Fibroblast of skin of left biceps (primary cell): ENCODE measurements at places on chromosomes 7 and 10.
A peak's percentile ranks its signal among the peaks of the same experiment; 100 is the strongest.

DNA sequence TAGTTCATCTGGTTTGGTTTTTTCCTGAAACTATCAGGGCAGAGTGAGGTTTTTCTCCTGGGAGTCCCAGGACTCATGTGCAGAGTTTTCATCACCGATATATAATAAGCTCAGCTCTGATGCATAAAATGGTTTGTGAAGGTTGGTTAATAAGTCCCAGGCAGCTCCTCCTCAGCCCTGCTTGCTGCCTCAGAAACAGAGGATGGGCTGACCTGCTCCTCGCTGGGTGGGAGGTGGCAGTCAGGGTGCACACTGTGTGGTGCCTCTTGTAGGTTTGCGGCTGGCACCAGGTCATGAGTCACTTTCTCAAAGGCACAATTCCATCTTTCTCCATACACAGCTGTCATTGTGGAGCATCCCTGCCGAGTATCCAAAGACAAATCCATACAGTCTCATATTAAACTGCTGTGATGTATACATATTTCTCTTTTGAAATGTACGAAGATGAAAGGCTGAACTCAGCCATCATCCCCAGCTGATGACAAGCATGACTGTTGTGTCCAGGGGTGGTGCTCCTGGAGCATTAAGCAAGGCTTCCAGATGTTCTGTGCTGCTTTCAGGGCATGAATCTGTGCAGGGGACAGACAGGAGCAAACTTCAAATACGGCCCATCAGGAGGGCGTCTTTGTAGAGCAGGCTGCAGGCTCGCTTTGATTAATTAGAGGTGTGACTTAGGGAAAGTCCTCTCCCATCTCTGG, 125.7 kb upstream of the NPS start:
- no peak for DNase-seq

- DNase-seq, result peak; percentile 46
These were observed 13.5 kb upstream of the BAMBI start for GRCh38 chr10:28663576-28664368.

DNA sequence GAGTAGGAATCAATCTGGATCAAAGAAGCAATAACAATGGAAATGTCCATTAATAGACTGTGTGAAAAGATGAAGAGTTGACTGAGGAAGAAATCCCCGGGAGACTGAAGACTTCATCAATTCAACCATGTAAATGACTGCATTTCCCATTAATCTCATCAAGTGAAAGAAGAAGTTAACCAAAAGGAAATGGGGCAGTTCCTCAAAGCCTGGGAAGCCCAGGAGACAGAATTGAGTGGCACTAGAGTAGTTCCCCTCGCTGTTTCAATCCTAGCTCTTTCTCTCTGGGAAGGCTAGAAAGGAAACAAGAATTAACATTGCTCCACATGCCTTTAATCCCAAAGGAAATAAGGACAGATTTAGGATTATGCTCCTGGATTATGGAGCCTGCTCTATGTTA, 4.8 kb upstream of the OR6V1 start:
- no peak for DNase-seq

- no peak for DNase-seq
These were observed 33.7 kb downstream of the CFAP58 start for GRCh38 chr10:104387130-104387888.

DNA sequence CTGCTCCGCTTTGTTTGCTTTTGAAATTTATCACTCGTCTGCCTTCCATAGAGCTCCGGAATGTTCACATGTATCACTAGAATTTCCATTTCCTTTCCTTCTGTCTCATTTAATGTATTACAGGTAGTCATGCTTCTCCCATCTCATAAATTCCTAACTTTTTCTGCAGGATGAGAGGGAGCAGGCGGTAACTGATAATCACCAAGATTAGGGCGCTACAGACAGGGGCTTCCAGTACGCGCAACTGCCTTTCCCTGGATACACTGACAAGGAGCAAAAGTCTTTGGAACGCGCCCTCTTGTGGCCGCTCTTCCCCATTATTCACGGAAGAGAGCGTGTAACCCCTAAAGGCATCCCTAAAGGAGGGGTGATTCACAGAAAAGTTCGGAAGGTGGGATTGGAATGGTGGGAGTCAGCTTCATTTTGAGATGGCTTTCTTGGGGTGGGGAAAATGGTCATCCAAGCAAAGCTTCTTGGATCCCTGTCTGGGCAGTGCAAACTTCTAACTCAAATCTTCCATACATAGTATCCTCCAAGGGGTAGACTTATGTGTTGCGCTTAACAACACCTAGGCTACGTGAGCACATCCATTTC, 6.5 kb downstream of the INHBA start:
- peak; percentile 70 for DNase-seq

DNA sequence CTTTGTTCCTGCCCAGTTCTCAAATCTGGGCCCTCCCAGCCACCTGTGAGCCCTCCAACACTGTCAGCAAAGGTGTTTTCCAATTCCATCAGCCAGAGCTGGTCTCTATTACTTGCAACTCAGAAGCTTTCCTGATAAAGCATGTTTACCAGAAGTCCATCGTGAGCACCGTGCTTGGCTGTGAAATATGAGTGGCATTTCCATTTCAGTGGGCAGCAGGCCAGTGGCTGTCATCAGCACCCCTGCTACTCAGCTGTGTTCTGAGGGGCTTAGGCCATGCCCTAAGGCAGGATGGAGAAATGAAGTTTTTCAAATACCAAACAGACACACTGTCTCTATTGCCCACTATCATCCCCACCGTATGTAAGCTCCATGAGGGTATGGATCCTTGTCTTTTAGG, 12.7 kb upstream of the BNIP3 start:
- no peak for DNase-seq

GRCh38 chr7:70602117-70602516, 529.8 kb upstream of the GALNT17 start:
- no peak for DNase-seq

- DNase-seq, result no peak
These were observed 8.6 kb downstream of the RAPGEF5 start for GRCh38 chr7:22348379-22348778.

GRCh38 chr10:23439452-23439960, 631 bp downstream of the OTUD1 start:
- no peak for DNase-seq

- DNase-seq, result no peak
These were observed 88.1 kb upstream of the CTBP2 start for GRCh38 chr10:125248489-125248888.

DNA sequence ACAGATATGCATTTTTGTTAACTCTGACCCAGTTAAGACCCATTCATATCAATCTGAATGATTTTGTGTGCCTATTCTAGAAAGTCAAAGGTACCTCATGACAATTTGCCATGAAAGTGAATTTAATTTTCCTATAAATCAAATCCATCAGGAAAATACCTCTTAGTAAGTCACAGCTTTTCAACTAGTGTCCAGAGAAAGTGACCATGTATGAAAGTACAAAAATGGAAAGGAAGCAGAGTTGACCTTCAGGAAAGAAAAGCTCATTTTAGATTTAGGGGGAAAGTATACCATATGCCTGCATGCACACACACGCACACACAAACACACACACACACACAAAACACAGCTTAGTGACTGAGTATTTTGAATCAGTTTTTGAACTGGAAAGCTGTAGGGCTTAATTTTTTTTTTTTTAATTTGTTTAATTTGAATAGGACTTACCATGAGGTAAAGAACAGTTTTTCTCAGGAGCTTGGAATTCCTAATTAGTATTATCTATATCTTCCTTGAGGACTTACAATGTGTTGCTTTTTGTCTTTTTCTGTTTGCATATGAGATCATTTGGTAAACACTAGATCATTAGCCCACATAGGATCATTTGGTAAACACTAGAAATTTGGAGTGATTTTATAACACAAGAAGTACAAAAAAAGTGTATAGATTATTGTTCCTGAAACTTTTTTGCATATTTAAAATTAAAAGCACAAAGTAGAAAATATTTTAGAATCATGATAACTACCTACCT, 61.6 kb downstream of the ZNF277 start:
- no peak for DNase-seq

GRCh38 chr10:69768386-69768785, 33.3 kb upstream of the COL13A1 start:
- no peak for DNase-seq

GRCh38 chr10:11425296-11425610, 186.2 kb downstream of the USP6NL start:
- no peak for DNase-seq

GRCh38 chr10:73843261-73843660, 31.1 kb downstream of the CAMK2G start:
- DNase-seq, result no peak

- no peak for DNase-seq
These were observed 67.3 kb upstream of the DNAJB12 start for GRCh38 chr10:72421885-72422540.

- DNase-seq, result no peak
These were observed 27.0 kb downstream of the ADRB1 start for GRCh38 chr10:114070710-114071109.

DNA sequence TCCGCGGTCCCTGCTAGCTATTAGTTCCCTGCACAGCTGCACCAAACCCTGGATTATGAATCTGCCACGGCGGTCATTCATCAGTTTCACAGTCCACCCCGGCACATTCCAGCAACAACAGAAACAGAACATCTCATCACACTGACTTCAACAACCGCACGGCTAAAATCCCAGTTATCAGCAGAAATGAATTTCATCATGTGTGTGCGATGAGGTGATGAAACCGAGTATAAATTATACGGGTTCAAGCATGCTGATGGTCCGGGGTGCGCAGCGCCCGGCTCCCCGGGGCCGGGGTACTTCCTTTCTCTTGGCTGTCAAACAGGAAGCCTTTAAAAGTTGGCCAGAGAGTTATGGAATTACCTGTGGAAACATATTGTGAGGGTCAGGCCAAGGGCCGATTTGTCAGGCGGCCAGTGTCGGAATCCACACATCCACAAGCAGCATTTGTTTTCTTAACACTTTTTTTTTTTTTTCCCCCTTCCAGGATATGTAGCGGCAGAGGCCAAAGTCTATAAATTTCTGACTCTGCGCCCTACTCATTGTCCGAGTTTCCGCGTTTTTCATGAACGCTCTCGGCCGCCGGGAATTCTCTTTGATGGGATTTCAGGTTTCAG, 420.9 kb upstream of the MGMT start:
- DNase-seq, result peak; percentile 36

GRCh38 chr10:125283191-125283835, 123.0 kb upstream of the CTBP2 start:
- DNase-seq, result no peak

GRCh38 chr7:118252087-118252486, 27.6 kb downstream of the ANKRD7 start:
- no peak for DNase-seq

DNA sequence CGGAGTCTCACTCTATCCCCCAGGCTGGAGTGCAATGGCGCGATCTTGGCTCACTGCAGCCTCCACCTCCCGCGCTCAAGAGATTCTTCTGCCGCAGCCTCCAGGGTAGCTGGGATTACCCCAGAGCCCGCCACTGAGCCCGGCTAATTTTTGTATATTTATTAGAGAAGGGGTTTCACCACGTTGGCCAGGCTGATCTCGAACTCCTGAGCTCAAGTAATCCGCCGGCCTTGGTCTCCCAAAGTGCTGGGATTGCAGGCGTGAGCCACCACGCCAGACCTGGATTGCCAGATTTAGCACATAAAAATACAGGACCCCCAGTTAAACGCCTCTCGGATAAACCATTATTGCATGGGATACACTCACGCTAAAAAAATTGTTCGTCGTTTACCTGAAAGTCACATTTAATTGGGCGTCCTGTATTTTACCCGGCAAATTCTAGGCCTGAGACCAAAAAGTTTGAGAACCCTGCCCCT, 375 bp upstream of the GATAD1 start:
- no peak for DNase-seq
